ENCODE measurements at places on chromosomes 7 and 10.
A peak's percentile ranks its signal among the peaks of the same experiment; 100 is the strongest.

GRCh38 chr10:14074062-14074884, 256.5 kb downstream of the FRMD4A start:
- DNase-seq: peak; percentile 100

DNA sequence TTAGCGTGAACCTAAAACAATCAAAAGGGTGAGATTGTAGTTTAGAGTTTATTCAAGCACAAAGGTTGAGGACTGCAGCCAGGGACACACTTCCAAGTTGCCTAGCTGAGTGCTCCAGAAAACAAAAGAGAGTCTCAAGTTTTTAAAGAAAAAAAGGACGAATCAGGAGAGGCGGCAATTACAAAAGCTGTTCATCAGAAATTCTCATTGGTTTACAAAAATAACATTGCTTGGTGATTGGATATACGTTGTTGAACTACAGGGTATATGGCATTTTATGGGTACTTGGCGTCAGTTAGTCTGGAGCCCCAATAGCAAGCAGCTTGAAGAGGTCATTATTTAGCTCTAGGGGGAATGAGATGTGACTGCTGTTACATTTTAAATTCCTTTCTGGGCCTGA, 11.5 kb downstream of the ZNF438 start:
- no peak for DNase-seq

DNA sequence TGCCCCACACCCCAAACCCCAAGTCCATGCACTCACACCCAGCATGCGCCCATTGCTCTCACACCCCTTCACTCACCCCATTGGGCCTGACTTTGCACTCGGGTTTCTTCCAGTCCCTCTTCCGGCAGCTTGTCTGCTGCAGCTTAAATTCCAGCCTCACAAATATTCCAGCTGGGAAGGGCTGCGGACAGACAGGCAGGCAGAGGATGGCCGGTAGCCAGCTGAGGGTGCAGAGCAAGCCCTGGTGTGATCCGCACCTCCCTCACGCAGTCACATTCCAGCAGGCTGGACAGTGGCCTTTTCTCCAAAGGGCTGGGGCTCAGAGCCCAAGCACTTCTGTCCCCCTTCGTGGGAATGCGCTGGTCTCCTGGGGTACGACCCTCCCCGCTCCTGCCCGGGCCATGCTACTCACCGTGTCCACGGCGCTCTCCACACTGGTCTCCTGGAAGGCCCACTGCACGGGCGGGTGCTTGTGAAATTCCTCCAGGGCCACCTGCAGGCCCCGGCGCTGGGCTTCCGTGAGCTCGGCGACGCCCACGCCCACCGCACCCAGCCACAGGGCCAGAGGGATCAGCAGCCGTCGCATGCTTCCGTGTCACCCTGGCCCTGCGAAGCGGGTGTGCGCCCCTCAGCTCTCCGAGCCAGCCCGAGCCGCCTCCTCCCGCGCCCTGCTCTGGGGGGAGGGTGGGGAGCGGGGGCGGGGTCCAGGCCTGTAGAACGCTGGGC, 1.2 kb downstream of the RARRES2 start:
- no peak for DNase-seq

- DNase-seq: no peak
Observed at GRCh38 chr7:82594665-82595064, 151.1 kb upstream of the CACNA2D1 start.

GRCh38 chr10:17394854-17395253, 59.5 kb downstream of the ST8SIA6 start:
- DNase-seq: no peak

- DNase-seq: no peak
Observed at GRCh38 chr10:95988702-95989101, 54.7 kb upstream of the CCNJ start.

DNA sequence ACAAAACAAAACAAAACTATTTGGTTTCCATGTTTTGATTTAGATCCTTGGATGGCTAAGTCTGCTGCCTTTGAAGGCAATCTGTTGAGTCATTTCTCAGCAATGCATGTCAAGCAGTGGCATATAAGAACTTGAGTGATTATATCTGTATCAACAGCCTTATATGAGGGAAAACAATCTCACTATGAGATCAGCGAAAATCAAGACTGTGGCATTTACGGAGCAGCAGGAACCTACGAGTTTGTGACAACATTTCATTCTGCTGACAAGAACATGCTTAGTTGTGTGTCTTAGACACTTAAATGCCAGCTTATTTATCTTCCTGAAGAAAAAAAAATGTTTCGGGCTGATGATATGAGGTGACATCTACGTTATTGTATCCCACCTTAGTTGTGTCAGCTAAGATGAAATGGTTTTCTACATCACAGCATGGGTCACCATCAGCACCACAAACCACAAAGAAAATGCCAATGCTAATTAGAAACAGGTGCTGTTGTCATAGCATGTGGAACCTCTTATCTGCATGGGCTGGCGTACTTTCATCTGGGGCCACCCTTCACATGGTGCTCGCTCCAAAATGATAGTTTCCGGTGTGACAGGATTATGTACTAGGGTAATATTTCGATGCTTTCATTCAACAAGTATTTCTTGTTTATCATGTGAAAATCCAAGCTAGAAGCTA, 1085.5 kb downstream of the SORCS1 start:
- DNase-seq: peak; percentile 62

DNA sequence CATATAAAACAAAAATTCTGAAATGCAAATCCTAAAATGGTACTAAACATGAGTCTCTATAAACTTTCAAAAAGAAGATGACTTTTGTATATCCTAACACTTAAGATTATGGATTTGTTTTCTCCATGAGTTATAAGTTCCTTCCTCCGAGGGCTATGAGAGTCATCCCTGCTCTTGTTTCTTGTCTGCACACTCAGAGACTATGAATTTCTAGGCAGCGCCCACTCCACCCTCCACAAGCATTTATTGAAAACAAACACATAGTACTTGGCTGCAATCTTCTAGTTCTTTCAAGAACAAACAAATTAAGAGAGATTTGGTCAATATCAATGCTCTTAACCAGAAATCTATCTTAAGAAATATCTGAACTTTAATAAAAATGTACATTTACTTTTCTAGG, 211.7 kb downstream of the DKK1 start:
- peak; percentile 36 for DNase-seq

- no peak for DNase-seq
Observed at GRCh38 chr7:32150589-32150988, 80.4 kb upstream of the PDE1C start.

DNA sequence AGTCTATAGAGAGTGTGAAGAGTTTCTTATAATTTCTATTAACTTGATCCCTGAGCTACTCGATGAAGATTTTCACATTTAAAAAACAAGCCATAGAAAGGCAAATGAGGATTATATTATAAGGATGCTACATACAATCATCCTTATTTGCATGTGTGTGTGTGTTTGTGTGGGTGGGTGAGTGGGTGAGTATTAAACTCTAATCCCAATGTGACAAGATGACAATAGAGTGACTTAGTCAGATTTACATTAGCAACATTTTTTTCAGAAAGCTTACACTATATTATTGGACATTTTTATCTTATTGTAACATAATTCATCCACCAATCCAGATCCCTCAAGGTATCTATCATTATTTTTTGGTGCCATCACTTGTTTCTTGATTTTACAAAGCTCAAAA, 331.7 kb downstream of the SORCS1 start:
- DNase-seq: no peak
